Activated T-cell treated with anti-CD3 and anti-CD28 coated beads, Interleukin-2, amount 50 U/mL, for 24 hours (primary cell): ENCODE measurements at places on chromosomes 2 and 18.
A peak's percentile ranks its signal among the peaks of the same experiment; 100 is the strongest.

- H3K27me3 ChIP-seq, result no peaks in the 10 kb centered on the region
- H3K4me1 ChIP-seq, result peaks cover 20% of the 10 kb centered on the region
- no peak overlapping the region for H3K4me3 ChIP-seq
- DNase-seq, result no peak
- peaks cover 91% of the 10 kb centered on the region for H3K36me3 ChIP-seq
Measured at GRCh38 chr2:224816816-224817215, 100.7 kb upstream of the CCDC195 start.

- DNase-seq, result no peak
- peak overlapping the region; percentile 18 for H3K27ac ChIP-seq
- H3K4me1 ChIP-seq, result peaks cover 18% of the 10 kb centered on the region
- H3K27me3 ChIP-seq, result no peaks in the 10 kb centered on the region
- no peak overlapping the region for H3K4me3 ChIP-seq
Measured at GRCh38 chr2:106122157-106122556, 71.9 kb downstream of the UXS1 start.

GRCh38 chr18:45940724-45941123, 26.4 kb downstream of the EPG5 start:
- peak overlapping the region; percentile 11 for H3K27ac ChIP-seq
- peaks cover 43% of the 10 kb centered on the region for H3K4me1 ChIP-seq
- H3K27me3 ChIP-seq, result no peaks in the 10 kb centered on the region
- H3K36me3 ChIP-seq, result peaks cover 86% of the 10 kb centered on the region
- H3K4me3 ChIP-seq, result no peak overlapping the region

GRCh38 chr2:241770185-241770935, 6.3 kb upstream of the GAL3ST2 start:
- no peaks in the 10 kb centered on the region for H3K36me3 ChIP-seq
- no peak overlapping the region for H3K27ac ChIP-seq
- peaks cover 16% of the 10 kb centered on the region for H3K4me1 ChIP-seq
- no peaks in the 10 kb centered on the region for H3K27me3 ChIP-seq
- H3K4me3 ChIP-seq, result no peak overlapping the region

DNA sequence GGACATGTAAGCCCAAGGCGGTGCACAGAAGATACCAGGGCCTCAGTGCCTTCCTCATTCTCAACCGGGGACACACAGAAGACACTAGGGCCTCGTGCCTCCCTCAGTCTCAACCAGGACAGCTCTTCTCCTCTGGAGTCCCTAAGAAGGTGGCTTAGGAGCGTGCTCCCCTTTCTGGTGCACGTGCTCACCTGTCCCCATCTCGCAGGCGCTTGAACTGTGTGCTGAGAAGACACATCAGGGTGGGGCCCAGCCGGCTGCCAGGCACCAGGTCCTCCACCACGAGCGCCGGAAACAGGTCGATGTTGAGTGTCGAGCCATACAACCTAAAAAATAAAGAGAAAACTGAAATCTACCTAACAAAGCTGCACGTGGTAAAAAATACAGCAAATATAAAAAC, 99.9 kb downstream of the PXDN start:
- H3K36me3 ChIP-seq, result no peaks in the 10 kb centered on the region
- H3K4me1 ChIP-seq, result no peaks in the 10 kb centered on the region
- no peak overlapping the region for H3K4me3 ChIP-seq
- H3K27me3 ChIP-seq, result no peaks in the 10 kb centered on the region

DNA sequence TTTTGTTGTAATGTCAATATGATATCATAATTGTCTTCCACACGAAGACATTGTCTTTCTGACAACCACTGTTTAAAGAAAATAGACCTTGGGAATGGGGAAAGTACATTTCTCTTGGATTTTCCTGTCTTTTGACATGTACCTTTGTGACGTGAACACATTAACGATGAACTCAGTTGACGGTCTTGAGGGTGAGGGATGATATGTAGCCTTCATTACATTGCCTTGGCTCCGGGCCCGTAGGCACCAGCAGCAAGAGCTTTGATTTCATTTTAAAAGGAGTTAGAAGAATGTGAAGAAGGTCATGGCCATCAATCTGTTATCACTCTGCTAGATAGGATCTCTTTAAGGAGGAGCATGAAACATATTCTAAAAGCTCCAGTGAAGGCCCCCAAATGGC, 80.9 kb downstream of the LYPD6B start:
- DNase-seq, result no peak
- no peaks in the 10 kb centered on the region for H3K36me3 ChIP-seq
- no peak overlapping the region for H3K27ac ChIP-seq
- H3K4me1 ChIP-seq, result no peaks in the 10 kb centered on the region
- no peak overlapping the region for H3K4me3 ChIP-seq

DNA sequence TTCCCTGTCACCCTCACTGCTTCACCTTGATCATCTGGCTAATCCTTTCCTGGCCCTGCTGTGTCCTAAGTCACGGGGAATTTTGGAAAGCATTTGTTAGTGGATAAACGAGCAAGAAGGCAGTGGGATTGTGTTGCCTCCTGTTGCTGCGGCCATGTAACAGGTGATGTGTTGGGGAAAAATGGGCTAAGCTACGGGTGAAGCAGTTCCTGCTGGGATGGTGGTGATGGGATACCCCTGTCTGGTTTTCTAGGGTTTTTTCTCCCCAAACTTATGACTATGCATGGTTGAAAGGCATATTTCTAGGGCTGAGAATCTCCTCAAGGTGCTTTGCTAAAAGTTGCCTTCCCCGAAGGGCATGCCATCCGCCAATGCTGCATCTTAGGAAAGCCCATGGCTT, 68.1 kb downstream of the WDSUB1 start:
- no peaks in the 10 kb centered on the region for H3K27me3 ChIP-seq
- H3K4me1 ChIP-seq, result peaks cover 1% of the 10 kb centered on the region
- no peak overlapping the region for H3K27ac ChIP-seq
- no peaks in the 10 kb centered on the region for H3K36me3 ChIP-seq
- H3K4me3 ChIP-seq, result no peak overlapping the region
- no peak for DNase-seq

GRCh38 chr18:57621246-57621604, 411 bp downstream of the NARS1 start:
- H3K27me3 ChIP-seq, result no peaks in the 10 kb centered on the region
- no peak for DNase-seq
- H3K27ac ChIP-seq, result peak overlapping the region; percentile 97
- H3K4me3 ChIP-seq, result peak overlapping the region; percentile 92
- peaks cover 52% of the 10 kb centered on the region for H3K36me3 ChIP-seq

DNA sequence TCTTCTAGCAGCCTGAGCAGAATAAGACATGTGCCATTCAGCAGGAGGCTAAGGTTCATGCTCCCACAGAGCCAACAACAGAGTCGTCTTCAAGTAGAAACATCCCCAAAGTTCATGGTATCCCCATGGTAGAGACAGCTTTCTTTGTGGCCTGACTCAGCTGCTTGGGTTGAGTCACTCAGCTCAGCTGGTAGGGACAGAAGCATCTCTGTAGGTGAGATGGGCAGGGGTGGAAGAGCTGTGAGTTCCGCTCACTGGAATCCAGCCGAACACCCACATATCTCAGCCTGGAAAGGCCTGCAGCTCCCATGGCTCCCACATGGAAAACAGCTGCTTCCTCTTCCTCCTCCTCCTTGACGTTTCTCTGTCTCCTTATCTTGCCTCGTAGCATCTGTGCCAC, 792.7 kb downstream of the RNF144A start:
- H3K36me3 ChIP-seq, result no peaks in the 10 kb centered on the region
- H3K27ac ChIP-seq, result no peak overlapping the region
- peaks cover 3% of the 10 kb centered on the region for H3K4me1 ChIP-seq

- no peak overlapping the region for H3K27ac ChIP-seq
- H3K36me3 ChIP-seq, result no peaks in the 10 kb centered on the region
- peaks cover 7% of the 10 kb centered on the region for H3K27me3 ChIP-seq
Measured at GRCh38 chr2:105428387-105429018, 29.7 kb upstream of the FHL2 start.
